IMR-90 (cell line): ENCODE measurements at places on chromosomes 7 and 10. TPM values are rescaled to one million over a fixed set of nuclear protein-coding genes. Genes with fewer than 3 reads are reported as not detected.

The ACSM6 gene
- not detected in 2 replicates for polyA plus RNA-seq

The NKX6-2 gene
- not detected in 2 replicates for polyA plus RNA-seq

The CCDC136 gene
- polyA plus RNA-seq: 15.1 and 18.0 TPM in 2 replicates

The ITGA8 gene
- polyA plus RNA-seq: 0.01 and 0.02 TPM in 2 replicates

The MOSPD3 gene
- polyA plus RNA-seq: 23.2 and 30.0 TPM in 2 replicates

The ARMH3 gene
- 12.1 and 12.5 TPM in 2 replicates for polyA plus RNA-seq

The KLF14 gene
- polyA plus RNA-seq: 0.05 and 0.07 TPM in 2 replicates

The WNT2 gene
- polyA plus RNA-seq: 1.5 and 1.9 TPM in 2 replicates

The FGFBP3 gene
- polyA plus RNA-seq: 0.34 and 0.36 TPM in 2 replicates

The OR2A7 gene
- polyA plus RNA-seq: not detected in 2 replicates

The FAM180A gene
- 2.0 and 2.2 TPM in 2 replicates for polyA plus RNA-seq

- peak; percentile 32 for DNase-seq
Measured at GRCh38 chr10:4501306-4501705, 324.7 kb upstream of the AKR1E2 start.

DNA sequence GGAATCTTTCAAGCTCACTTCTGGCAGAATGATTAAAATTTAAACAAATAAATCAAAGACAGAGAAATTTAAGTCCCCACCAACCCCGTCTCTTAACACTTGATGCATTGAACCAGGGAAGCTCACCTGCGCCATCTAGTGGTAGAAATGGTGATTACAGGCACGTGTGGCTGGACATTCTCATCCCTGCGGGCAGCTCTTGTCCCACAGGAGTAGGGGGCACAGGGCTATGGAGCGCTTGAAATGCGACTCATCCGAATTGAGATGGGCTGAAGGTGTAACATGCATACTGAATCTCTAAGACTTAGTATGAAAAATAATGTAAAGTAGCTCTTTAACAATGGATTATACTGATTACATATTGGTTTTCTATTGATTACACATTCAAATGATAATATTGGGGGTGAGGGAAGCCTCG, 24.8 kb upstream of the SLIT1 start:
- peak; percentile 66 for DNase-seq

DNA sequence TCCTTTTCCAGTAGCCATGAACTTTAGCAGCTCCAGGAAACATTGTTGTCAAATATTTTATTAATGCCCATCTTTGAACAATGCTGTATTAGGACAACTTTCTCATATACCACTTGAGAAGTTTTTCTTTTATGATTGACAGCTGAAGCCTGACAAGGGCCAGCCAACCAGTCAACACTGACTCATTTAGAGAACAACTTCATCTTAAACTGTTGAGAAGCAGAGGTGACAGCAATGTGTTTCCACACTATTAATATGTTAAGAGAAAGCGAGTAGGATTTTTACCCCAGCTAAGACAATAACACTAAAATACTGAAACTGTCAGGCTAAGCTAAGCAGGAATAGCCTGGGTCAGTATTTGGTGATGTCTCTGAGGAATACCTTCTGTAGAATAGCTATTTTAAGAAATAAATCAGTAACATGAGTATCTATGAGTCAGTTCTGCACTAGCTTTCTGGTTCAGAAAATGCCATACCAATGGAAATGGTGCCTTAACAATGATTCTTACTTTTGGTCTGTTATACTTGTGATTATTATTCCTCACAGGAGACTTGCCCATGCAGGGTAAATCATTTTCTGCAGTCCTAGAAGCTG, 168.8 kb upstream of the POT1 start:
- no peak for DNase-seq

DNA sequence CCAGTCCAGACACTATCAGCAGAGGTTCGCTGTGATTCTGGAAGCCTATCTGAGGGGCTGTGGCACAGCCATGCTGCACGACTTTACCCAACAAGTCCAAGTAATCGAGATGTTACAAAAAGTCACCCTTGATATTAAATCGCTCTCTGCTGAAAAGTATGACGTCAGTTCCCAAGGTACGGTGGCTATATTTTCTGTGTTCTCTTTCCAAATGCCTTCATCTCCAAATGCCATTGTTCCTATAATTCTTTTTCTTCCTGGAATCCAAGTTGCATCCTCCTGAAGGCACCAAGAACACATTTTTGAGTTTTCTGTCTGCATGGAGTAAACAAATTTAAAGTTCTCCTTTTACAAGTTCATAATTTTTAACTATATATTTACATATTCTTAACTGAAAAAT, 7.7 kb downstream of the PIK3CG start:
- no peak for DNase-seq

DNA sequence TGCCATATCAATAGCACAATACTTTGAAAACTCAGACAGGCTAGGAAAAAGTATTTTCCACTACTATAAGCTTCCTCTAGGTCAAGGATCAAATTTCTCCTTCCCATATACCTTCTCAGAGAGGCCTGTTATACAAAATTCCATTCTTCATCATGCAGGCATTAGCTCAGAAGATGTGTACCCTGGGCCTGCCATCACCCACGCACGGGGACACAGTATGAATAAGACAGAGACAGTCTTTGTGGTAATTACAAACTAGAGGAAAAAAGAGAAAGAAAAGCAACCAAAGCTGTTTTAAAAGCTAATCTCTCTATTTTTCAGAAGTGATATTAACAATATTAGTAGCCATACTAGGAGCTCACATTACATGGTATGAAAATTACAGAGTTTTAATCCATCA, 236.8 kb upstream of the AOAH start:
- no peak for DNase-seq

- no peak for DNase-seq
Measured at GRCh38 chr7:7628476-7628875, 12.1 kb upstream of the UMAD1 start.

DNA sequence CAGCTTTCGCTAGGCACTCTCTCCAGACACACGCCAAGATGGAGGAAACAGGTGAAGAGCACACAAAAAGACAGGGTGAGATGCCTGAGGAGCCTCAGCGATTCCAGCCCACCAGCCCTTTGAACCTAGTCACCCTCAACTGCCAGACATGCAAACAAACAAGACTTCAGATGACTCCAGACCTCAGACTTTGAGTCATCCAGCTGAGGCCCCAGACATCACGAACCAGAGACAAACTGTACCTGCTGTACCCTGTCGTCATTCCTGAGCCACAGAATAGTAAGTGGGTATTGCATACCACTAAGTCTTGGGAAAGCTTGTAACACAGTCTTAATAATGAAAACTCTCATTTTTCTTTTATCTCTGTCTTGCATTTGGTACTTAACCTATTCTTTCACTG, 126.6 kb upstream of the LSM8 start:
- no peak for DNase-seq

GRCh38 chr10:11161096-11161495, 143.4 kb downstream of the CELF2 start:
- DNase-seq: no peak

DNA sequence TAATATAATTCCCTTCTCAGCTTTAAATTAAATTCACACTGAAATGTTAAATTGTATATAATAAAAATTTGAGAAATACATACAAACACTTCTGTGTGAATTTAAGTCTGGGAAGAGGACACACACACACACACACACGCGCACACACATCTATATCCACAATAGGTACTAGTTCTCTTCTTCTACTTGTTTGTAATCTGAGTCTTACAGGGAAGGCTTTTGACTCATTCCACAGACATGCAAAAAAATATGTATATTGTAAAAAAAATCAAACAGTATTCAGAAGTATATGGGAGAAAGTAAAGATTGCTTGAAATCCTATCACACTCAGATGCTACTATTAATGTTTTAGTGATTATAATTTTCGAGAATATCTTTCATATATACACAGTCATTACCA, 276.2 kb downstream of the MDFIC start:
- peak; percentile 74 for DNase-seq

DNA sequence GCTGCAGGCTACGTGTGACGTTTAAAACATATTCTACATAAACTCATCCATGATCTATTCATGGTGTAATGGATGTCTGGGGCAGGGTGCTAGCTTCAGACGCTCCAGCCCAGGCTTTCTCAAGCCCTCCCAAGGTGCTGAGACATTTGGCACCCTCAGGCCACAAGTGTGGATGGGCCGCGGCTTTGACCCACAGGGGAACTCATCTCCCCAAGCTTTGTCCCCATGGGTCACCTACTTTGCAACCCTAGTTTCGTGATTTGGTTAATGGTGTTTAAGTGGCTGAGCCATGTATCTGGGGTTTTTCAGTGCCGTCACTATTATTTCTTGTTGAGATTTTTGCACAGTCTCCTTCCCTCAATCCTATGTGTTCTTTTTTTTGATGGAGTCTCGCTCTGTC, 66.0 kb downstream of the GRK5 start:
- no peak for DNase-seq

DNA sequence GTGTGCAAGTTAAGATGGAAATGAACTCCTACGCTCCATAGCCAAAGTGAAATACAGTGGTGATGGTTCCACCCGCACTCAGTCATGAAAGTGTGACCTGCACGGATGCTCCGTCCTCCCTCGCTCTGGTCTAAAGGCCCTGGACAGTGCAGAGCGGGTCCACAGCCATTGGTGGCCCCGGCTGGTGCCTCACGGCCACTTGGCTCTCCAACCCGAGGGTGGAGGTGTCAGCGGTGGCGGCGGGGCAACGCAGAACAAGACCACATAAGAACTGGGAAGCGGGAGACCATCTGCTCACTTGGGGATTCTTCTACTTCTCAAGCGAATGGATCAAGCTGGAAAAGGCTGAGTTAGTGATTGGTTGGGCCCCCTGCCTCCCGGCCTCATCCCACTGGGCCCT, 60.7 kb downstream of the NKX6-2 start:
- DNase-seq: no peak

GRCh38 chr7:134613623-134614347, 32.9 kb upstream of the BPGM start:
- DNase-seq: peak; percentile 99

DNA sequence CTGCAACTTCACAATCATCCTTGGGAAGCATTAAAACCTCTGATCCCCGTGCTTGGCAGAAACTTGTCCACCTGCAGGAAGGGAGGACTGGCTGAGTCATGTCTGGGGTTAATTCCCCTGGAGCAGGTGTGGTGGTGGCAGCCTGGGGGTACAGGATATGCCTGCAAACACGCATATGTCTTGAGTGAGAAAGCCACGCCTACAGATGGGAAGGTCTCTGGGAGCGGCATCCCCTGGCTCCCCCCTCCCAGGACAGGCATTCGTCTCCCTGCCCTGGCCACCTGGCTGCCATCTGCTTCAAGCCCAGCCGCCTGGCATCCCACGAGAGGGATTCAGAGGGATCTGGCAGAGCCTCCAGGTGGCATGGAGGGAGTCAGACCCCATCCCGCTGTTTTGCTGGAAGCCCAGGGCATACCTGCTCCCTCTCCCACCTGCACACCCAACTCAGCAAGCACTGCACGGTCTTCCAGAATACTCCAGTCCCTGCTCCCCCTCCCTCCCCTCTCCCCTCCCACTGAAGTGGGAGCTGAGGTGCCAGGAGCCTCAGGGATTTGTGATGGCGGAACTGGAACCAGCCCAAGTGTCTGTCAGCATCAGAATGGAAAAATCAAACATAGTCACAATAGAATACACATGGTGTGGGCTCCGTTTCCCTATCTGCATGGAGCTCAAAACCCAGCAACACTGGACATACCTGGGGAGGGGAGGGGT, 61.0 kb downstream of the CAMK2B start:
- DNase-seq: no peak

DNA sequence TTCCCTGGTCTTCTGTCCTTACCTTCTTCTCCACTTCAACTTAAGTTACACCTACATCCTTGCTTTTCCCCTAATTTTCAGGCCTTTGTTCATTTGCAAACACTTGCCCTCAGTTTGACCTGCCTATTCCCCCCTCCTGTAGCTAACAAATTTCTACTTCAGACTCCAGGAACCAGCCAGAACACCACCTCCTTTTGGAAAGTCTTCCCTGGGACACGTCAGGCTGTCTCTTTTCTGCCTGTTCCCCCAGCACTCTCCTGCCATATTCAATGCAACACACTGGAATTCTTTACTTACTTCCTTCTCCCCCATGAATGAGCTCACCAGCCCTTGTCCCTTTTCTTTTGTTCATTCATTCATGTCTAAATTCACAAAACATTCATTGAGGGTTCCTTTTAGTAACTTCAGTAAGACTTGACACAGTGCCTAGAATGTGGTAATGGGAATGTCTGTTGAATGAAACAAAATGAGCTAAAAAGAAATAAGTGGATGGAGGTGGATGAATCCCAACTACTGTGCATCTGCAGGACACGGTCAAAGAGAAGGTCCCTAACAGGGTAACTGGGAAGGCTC, 478.0 kb downstream of the KCNMA1 start:
- DNase-seq: peak; percentile 42

GRCh38 chr7:51354434-51354833, 37.8 kb upstream of the COBL start:
- no peak for DNase-seq

GRCh38 chr10:129951101-129951969, 12.7 kb downstream of the EBF3 start:
- no peak for DNase-seq

GRCh38 chr7:128818694-128819093, 11.5 kb upstream of the FLNC start:
- no peak for DNase-seq
